Smooth muscle cell of the umbilical artery (primary cell): ENCODE measurements at places on chromosomes 3 and 15. TPM values are rescaled to one million over a fixed set of nuclear protein-coding genes. Genes with fewer than 3 reads are reported as not detected.

Gene CD200R1
- 0.05 TPM in 1 of 2 replicates, not detected in the other for total RNA-seq

Gene AADACL2
- not detected in 2 replicates for total RNA-seq

Gene GOLGA6D
- 0.05 TPM in 1 of 2 replicates, not detected in the other for total RNA-seq

Gene CDCP1
- total RNA-seq, result 10.4 and 76.4 TPM in 2 replicates

Gene SCAANT1
- total RNA-seq, result not detected in 2 replicates

Gene EFHB
- 0.42 and 0.59 TPM in 2 replicates for total RNA-seq

Gene RBPMS2
- not detected in 2 replicates for total RNA-seq

Gene COLQ
- total RNA-seq, result 0.23 and 0.30 TPM in 2 replicates
